ENCODE measurements at places on chromosomes 13 and 19. TPM values are rescaled to one million over a fixed set of nuclear protein-coding genes. Genes with fewer than 3 reads are reported as not detected.

- DNase-seq: no peak
Observed at GRCh38 chr19:44757057-44757734, 8.7 kb downstream of the BCL3 start.

GRCh38 chr13:76825430-76825829, 60.8 kb downstream of the KCTD12 start:
- DNase-seq: no peak

DNA sequence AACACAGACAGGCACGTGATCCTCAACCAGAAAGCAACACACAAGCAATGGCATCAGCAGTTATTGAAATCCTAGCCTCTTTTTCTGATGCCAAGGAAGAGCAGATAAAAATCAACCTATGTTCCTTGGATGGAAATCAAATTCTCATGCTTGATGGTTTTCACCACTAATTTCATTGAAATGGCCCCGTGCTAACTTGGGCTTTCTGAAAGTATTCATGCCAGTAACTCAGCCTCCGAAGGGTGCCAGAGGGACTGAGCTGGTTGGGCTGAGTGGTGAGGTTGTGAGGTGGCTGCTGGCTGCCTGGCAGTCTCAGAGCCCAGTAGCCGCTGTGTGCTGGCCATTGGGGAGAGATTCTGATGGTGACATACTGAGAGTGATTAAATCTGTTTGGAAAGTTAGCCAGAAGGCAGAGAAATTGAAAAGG, 309.3 kb downstream of the DCT start:
- DNase-seq: no peak

The CEACAM7 gene
- 0.17 TPM for total RNA-seq

- DNase-seq: no peak
Observed at GRCh38 chr19:40805258-40805868, 6.4 kb downstream of the EGLN2 start.

The ZNF296 gene
- total RNA-seq: 0.51 TPM

The SIGLEC8 gene
- not detected for total RNA-seq

DNA sequence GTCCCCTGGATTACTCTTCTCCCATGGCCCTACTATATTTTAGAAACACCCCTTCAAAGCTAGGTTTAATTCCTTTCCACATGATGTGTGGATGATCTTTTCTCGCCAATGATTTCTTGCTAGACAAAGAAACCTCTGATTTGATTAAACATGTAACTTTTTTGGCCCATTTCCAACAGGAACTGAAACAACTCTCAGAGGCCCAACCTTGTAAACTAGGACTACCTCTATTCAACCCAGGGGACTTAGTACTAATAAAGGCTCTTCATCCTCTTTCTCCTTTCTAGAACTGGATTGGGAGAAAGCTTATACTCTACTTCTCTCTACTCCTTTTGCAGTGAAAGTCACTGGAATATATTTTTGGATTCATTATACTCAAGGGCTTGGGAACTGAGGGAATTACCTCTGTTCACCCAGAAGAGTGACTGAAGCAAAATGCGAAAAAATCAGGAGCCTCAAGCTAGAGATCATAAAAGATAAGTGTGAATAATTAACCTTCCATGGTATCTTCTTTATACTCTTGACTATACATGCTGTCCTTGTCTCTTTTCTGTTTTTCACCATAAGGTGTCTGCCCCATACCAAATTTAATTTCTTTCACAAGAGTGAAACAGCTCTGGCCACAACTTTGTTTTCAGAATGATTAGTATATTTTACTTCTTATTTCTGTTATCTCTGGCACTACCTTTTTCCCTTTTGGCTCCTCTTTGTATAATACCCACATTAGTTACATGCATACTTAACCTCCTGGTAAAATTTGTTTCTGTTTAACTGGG, 977.6 kb downstream of the SLITRK5 start:
- no peak for DNase-seq
